H54 (cell line): ENCODE measurements at places on chromosomes 6 and 20.

DNA sequence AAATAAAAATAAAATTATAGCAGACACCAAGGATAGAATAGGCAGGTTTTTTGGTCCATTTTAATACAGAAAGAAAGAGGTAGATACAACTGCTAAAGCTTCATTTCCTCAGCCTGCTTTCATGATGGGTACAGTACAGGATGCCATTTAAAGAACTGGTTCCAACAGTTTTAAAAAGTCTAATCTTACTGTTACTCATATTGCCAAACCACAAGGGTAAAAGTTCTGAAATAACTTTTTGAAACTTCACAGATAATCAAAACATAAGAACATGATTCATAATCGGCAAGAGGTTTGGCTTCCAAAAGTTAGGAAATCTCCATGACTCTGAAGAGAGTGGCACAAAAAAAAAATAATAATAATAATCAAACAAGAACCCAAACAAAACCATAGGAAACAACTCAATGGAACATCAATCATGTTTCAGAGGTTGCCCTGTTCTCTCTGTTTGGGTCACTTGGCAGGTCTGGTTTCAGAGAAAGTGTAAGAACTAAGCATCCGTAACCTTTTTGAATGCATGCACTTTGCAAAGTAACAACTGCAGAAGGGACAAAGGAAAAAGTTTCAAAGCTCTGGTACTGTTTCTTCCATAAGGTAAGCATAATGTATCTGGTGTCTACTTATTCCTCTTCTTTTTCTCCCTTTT is 79.7 kb downstream of the SMLR1 start:
- DNase-seq = peak; percentile 9

GRCh38 chr6:64547594-64548268 is 912.1 kb downstream of the PHF3 start:
- DNase-seq = no peak

DNA sequence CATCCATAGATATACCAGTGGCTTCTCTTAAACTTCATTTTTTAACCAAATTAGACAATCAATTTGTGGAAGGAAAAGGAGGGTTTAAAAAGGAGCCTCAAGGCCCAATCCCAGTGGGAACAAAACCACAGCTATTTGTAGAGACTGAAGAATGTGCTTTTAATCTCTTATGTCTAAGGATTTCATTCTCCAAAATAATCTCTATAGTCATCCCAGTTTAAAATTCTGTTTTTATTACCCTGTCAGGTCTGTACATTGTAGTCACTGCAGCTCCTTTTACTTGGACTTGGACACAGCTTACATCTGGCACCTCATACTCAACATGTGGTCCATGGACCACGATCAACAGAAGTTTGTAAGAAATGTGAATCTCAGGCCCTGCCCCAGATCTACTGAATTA is 152.1 kb upstream of the STMND1 start:
- no peak for DNase-seq

DNA sequence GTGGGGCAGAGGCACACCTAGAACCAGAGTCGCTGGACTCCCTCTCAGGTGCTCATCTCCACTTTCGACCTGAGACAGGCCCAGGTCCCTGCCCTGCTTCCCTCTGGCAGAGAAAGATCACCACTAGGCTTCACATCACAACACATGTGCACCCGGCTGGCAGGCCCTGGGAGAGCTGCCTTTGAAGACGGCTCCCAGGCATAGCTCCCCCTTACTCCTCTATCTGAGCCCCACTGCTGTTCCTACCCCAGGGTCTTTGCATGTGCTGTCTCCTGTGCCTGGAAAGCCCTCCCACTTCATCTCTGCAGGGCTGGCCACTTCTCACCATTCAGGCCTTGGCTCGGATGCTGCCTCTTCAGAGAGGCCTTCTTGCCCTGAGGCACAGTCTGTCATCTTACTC is 89.2 kb downstream of the NOL4L start:
- no peak for DNase-seq

DNA sequence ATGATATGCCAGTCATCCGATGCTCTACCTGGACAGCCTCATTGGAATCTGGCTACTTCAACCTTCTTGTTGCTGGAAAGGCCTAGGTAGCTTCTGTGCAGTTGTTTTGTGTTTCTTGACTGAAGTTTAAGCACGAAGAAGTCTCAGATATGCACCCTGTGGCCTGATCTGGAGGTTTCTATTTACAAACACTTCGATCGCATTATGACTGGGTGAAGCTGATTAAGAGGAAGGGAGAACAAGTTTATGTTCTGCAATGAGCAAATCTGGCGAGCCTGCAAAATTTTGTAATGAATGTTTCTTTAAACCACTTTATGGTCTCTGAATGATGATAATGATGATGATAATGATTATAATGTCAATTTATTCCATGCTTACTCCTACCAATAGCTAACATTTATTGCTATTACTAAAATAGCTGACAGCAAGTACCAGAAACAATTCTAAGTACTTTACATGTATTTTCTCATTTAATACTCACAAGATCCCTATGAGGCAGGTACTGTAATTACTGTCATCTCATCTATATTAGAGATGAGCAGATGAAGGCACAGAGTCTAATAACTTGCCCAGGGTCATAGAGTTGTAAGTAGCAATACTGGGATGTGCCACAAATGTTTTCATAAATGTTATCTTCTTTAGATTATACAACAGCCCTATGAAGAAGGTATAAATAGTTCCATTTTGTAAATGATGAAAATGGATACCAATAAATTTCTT is 126.1 kb upstream of the UST start:
- no peak for DNase-seq

- DNase-seq = no peak
Observed at GRCh38 chr6:13338038-13338437, 9.7 kb upstream of the TBC1D7 start.

- DNase-seq = no peak
Observed at GRCh38 chr6:100344761-100345160, 120.0 kb downstream of the SIM1 start.
